ENCODE measurements at places on chromosomes 3 and 15.

DNA sequence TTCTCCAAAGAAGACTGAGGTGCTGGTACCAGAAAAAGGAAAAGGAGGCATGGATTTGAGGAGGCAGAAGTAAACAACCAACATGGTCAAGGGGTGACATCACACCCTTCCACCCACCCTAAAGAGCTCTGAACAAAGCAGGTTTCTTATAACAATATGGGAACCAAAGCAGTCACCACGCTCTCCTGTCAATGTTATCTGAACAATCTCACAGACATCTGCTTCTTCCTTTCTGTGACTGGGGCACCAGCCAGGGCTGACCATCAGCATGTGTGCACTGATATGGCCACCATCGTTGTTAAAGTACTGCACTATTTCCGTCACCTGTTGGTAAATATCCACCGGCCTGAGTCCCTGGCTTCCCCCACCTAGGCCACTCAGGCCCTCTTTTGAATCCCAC is 252.9 kb downstream of the SHQ1 start:
- DNase-seq = no peak

GRCh38 chr15:74798388-74799254 is 14.0 kb upstream of the LMAN1L start:
- no peak for DNase-seq

GRCh38 chr15:39230908-39231285 is 350.0 kb upstream of the THBS1 start:
- DNase-seq = no peak

DNA sequence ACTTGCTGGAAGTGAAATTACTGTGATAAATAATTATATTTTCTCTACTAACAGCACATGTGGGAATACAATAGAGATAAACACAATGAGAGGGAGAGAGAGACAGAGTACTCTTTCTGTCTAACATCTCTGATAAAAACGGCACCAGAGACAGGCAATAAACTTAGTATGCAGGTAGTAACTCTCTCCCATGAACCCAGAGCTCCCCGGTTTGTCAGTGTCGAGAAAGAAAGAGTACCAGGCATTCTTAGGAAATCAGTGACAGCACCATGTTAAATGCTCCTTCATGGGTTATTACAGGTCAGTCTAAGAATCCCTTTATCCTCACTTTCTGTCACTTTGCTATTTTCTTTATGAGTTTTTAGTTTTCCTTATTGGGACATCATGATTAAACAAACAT is 110.7 kb upstream of the EPHA3 start:
- no peak for DNase-seq

- DNase-seq = no peak
These were observed 18.2 kb downstream of the LOXL1 start for GRCh38 chr15:73944161-73945129.

DNA sequence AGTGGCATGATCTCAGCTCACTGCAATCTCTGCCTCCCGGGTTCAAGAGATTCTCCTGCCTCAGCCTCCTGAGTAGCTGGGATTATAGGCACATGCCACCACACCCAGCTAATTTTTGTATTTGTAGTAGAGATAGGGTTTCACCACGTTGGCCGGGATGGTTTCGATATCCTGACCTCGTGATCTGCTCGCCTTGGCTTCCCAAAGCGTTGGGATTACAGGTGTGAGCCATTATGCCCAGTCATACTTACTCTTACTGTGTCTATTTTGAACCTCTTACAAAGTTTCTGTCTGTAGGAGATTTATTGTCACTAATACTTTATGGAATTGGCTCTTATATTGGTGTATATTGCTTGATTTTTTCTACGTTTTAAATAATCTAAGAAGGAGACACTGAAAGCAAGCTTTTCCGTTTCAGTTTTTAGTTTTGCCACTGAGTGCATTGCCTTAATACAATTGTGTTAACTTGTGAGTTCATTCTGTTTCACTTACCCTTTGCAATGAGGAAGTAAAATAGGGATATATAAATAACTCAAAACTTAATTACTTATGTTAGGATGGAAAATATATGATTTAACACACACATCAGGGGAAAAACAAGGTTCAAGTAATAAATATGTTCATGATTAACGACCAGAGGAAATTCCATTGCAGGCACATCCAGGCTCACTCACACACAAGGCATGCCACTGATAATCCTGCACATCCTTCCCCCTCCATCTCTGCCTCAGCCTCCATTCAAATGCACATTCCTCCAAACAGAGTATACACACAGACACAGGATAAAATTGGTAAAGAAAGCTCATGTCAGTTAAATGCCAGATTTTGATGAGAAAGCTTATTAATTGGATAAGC is 279.3 kb upstream of the RASGRP1 start:
- no peak for DNase-seq

All from activated naive CD4-positive, alpha-beta T cell treated with Interleukin-2 at 50 U/mL for 16 hours (primary cell).